ENCODE measurements at places on chromosomes 7 and 10.
A peak's percentile ranks its signal among the peaks of the same experiment; 100 is the strongest.

DNA sequence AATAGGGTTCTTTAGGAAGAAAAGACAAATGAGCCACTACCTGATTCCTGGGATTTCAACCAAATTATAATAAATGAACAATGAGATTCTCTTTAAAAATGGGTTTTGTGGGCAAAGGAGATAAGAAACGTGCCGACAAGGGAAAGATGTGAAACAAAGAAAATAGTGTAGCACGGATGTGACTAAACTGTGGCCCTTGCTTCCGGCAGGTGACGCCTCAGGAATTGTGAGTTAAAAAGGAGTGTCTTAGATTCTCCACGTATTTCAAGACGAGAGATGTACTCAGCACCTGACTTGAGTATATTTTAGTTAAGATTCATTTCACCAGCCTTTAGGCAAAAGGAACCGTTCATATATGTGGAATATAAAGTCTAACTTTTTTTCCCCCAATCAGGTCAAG is 75.9 kb downstream of the DNAH11 start:
- no peak for DNase-seq

DNA sequence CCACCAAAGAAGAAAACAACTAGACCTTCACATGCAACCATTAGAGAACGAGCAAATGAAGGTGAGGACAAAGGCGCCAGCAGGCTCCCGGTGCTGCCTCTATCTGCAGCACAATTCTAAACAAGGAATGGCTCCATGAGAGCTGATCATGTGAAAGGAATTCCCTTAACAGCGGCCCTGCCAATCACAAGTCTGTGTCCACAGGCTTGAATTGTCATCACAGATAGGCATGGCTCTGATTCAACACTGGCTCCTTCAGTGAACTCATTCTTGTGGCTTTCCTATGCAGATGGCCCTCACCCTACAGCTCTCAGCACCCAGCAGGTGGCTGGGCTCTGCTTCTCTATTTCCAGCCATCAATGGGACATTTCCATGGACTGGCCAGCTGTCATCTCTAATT is 36.2 kb downstream of the LAMB1 start:
- peak; percentile 93 for DNase-seq

- no peak for DNase-seq
Measured at GRCh38 chr7:42237811-42238541, 967 bp upstream of the GLI3 start.

GRCh38 chr10:37760817-37761216 is 96.6 kb downstream of the ZNF248 start:
- DNase-seq: no peak

- DNase-seq: no peak
Measured at GRCh38 chr10:28833313-28833712, 156.0 kb downstream of the BAMBI start.

GRCh38 chr10:72663971-72664370 is 28.0 kb upstream of the MCU start:
- no peak for DNase-seq

GRCh38 chr10:102316421-102316820 is 71.1 kb downstream of the GBF1 start:
- DNase-seq: no peak

- DNase-seq: no peak
Measured at GRCh38 chr7:54729107-54729506, 29.9 kb downstream of the SEC61G start.

DNA sequence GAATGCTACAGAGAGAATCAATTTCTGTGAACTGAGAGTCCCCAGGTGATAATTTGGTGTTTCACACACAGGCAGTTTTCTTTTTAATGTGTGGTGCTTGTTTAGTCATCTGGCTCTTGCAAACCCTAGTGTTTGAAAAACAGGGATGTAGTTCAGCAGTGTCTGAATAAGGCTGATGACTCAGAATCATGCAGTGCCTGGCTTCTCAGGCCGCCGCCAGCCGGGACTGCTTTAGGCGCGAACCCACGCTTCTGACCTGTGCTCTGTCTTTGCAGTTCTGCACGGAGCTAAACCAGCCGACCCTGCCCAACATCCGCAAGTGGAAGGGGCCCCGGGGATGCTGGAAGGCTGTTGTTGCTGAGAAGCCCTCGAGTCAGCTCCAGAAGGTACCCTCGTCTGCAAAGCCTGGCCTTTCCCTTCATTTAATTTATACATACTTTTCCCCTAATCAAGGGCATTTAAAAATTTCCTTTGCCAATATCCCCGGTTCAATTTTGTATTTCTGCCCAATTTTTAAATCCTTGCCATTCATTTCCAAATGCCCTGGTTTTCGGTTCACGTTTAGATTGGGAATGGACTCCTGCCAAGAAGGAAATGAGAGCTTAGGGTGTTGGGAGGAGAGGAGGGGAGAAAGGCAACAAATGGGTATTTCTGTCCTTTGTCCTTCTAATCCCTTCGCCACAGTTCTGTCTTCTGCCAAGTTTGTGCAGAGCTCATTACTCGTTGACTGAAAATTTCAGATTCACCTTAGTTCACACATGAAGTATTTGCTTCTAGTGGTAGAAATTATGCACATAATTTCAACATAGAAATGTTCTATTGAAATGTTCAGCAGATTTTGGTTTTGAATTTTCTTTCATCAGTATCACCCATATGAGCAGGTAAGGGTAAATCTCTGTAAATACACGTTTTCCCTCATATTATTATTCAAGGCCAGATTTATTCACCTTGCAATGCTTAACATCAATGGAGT is 108.5 kb upstream of the ANLN start:
- peak; percentile 88 for DNase-seq

DNA sequence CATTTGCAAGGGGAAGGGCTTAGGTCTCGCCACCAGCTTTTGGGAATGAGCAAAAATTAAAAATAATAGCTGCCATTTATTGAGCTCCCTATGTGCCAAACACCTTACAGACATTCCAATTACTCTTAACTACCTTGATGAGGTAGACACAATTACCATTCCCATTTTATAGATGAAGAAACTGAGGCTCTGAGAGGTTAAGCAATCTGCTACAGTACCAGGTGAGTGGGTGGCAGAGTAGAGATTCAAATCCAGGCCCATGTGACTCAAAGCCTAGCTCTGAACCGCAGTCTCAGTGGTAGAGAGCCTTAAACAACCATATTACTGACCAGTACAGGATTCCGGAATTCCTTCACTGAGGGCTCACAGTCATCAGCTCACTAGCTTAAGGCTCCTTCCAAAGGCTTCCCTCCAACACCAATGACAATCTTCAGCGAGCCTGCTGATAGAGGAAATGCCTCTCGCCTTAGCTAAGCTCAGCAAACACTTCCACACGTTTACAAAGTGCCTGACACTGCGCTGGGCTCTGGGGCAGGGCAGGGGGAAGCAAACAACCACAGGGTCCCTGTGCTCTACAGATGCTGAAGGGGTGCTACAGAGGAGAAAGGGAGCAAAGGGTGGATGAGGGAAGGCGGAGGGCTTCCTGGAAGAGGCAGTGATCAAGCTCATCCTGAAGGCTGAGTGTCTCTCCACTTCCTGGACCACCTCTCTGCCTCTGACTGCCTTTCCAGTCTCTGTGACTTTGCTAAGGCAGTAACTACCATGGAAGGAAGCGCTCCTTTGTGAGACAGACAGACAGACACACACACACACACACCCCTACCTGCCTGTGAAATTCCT is 7.4 kb downstream of the LRRC20 start:
- peak; percentile 43 for DNase-seq

DNA sequence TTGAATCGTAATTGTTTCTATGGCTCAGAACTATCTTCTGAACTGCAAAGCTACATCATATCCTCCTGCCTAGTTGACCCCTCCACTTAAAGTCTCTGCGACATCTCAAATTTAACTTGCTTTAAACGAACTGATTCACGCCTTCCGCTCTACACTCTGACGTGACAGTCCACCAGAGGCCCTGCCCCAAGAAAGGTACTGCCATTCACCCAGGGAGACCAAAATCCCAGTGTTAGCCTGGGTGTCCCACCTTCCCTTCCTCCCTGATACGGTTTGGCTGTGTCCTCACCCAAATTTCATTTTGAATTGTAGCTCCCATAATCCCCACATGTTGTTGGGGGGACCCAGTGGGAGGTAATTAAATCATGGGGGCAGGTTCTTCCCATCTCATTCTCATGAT is 90.8 kb downstream of the CPXM2 start:
- no peak for DNase-seq

DNA sequence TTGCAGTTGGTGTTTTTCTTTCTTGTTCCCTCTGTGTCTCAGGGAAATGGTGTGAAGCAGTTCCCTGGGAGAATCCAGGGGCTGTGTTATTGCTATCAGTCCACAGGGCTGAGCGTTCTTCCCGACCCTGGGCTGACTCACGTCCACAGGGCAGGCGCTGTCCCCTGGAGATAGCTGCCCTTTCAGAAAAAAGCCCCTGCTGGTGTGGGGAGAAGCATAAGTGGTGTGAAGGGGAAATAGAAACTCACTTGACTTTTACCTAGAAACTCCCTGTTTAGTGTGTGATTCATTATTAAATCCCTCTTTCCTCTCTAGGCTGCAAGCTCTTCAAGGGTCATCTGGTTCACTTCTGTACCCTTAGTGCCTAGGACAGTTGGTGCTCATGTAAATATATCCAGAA is 63.3 kb upstream of the SMNDC1 start:
- peak; percentile 46 for DNase-seq

DNA sequence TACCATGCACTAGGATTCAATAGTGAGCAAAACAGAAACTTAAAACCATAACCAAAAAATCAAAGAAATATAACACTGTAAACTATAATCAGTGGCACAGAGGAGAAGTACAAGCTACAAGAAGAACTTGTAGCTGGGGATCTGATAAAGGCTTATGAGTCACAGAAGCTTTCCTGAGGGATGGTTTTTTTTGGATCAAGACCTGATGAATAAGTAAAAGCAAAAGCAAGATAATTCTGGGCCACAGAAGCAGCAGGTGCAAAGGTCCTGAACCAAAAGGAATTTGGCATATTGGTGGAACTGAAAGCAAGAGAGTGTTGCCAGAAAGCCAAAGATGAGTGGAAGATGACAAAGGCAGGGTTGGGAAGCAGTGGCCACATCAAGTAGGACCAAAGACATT is 37.4 kb upstream of the BET1 start:
- peak; percentile 82 for DNase-seq

DNA sequence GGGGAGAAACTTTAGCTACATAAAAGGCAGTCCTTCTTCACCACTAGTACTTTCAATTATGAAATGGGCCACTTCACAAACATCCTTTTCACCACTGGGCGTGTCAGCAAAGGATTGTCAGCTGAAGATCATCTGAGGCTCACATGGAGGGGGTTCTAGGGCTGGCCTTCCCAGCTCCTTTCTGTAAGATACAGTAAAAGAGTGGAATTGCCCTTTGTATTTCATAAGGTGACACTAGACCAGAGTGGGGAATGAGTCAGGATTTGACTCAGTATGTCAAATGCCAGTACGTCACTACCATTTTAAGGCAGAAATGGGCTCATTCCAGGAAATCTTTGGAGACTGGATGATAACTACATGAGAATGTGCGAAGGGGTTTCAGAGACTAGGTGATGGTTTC is 21.2 kb upstream of the BLOC1S2 start:
- peak; percentile 52 for DNase-seq
